MCF 10A (cell line): ENCODE measurements at places on chromosomes 5 and 9. TPM values are rescaled to one million over a fixed set of nuclear protein-coding genes. Genes with fewer than 3 reads are reported as not detected.

- H3K27me3 ChIP-seq: peaks cover 65% of the 10 kb centered on the region
- DNase-seq: no peak
- H3K36me3 ChIP-seq: no peaks in the 10 kb centered on the region
- no peak overlapping the region for H3K4me3 ChIP-seq
- H3K4me1 ChIP-seq: no peaks in the 10 kb centered on the region
- no peak overlapping the region for H3K27ac ChIP-seq
Measured at GRCh38 chr5:79728396-79728795, 38.8 kb downstream of the CMYA5 start.

DNA sequence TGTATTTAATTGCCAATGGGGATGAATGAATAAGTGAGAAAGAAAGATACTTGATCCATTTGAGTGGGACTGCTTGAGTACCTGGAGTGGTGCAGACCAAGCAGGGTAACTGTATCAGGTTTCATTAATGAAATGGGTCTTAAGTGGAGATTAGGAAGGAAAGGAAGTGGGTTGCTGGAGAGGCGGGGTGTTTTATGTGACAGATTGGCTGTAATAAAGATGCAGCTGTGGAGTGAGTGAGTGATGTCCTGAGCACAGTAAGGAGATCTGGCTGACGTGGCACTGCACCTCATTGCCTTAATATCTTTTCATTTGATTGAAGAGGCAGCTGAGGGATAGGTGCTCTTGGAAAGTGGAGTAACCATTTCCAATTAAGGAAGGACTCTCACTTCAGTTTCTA lies 161.0 kb upstream of the CCDC152 start:
- peak overlapping the region; percentile 2 for H3K27ac ChIP-seq
- H3K27me3 ChIP-seq: no peaks in the 10 kb centered on the region
- H3K4me3 ChIP-seq: no peak overlapping the region
- DNase-seq: no peak
- no peaks in the 10 kb centered on the region for H3K36me3 ChIP-seq
- peaks cover 17% of the 10 kb centered on the region for H3K4me1 ChIP-seq

DNA sequence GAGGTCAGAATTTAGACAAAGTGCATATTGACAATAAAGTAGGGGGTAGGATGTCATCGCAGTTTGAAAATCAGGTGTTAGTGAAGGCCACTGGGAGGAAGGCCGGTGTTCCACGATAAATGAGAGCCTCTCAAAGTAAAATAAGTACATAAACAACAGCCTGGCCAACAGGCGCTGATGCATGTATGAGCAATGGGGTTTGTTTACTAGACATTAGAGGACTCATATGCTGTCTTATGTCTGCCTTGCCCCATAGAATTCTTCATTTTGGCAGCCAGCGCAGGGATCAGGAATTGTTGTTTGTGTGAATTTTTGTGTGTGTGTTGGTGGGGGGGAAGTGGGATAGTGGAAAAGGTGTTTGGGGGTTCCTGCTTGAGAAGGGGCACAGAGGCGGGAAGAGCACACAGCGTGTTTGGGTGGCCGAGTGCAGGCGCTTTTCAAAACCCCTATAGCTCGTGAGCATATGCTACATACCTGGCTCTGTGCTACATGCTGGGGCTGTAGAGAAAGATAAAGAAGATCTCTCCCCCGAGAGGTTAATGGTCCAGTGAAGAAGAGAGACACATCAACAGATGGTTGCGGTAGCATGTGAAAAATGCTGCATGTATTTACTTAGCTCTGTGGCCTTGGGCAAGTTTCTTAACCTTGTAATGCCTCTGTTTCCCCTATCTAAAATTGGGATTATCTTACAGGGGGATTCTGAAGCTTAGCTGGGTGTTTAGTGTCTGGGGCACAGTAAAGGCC lies 11.5 kb downstream of the SNX30 start:
- H3K27ac ChIP-seq: no peak overlapping the region
- no peaks in the 10 kb centered on the region for H3K27me3 ChIP-seq
- DNase-seq: no peak
- peaks cover 31% of the 10 kb centered on the region for H3K4me1 ChIP-seq

- H3K27me3 ChIP-seq: no peaks in the 10 kb centered on the region
- peaks cover 6% of the 10 kb centered on the region for H3K4me1 ChIP-seq
- no peak overlapping the region for H3K4me3 ChIP-seq
- no peak for DNase-seq
Measured at GRCh38 chr9:4704129-4704528, 24.8 kb downstream of the CDC37L1 start.

DNA sequence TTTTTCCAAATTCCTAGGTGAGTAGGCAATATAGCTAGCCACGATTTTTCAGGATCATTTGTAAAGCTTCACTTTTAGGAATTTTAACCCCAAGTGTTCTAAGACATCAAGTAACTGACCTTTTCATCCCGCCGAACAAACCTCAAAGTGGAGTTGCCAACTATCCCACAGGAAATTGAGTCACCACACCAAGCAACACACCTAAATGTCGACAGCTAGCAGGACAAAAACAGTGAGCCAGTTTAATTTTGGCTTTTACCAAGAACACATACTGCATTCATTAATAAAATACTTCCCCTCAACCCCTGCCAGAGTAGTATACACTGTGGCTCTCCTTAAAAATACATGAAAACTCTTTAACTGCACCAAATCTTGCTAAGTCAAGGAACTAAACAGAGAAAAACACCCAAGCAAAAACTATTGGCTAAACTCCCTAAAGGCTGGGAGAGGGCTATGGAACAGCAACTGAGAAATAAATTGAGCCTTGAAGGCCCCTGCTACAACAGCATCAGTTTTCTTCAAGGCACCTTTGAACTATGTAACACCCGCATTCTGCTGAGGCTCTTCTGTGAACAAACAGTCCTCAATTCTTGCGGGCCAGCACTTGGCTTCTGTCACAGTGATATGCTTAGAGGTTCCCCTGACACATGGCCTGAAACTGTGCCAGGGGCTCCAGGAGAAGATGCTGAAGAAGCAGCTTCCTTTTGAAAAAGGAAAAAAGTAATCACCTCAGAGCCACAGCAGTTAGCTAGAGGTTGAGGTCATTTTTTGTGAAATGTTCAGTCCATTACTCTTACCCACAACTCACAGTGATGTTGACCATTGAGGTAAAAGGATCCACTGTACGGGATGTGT lies 459.6 kb downstream of the RAB3C start:
- peak overlapping the region; percentile 47 for H3K4me3 ChIP-seq
- H3K4me1 ChIP-seq: peaks cover 24% of the 10 kb centered on the region
- DNase-seq: peak; percentile 85
- peak overlapping the region; percentile 91 for H3K27ac ChIP-seq
- no peaks in the 10 kb centered on the region for H3K36me3 ChIP-seq

- H3K4me1 ChIP-seq: peaks cover 19% of the 10 kb centered on the region
- H3K27ac ChIP-seq: peak overlapping the region; percentile 90
- DNase-seq: no peak
Measured at GRCh38 chr9:125241863-125242739, 958 bp upstream of the HSPA5 start.

GRCh38 chr9:129310666-129311350 lies 132.7 kb upstream of the IER5L start:
- H3K4me1 ChIP-seq: peaks cover 6% of the 10 kb centered on the region
- no peak overlapping the region for H3K4me3 ChIP-seq
- no peaks in the 10 kb centered on the region for H3K27me3 ChIP-seq

TAF11L5 gene
- not detected in 2 replicates for total RNA-seq

GAPVD1 gene
- 46.2 and 53.9 TPM in 2 replicates for total RNA-seq

DNA sequence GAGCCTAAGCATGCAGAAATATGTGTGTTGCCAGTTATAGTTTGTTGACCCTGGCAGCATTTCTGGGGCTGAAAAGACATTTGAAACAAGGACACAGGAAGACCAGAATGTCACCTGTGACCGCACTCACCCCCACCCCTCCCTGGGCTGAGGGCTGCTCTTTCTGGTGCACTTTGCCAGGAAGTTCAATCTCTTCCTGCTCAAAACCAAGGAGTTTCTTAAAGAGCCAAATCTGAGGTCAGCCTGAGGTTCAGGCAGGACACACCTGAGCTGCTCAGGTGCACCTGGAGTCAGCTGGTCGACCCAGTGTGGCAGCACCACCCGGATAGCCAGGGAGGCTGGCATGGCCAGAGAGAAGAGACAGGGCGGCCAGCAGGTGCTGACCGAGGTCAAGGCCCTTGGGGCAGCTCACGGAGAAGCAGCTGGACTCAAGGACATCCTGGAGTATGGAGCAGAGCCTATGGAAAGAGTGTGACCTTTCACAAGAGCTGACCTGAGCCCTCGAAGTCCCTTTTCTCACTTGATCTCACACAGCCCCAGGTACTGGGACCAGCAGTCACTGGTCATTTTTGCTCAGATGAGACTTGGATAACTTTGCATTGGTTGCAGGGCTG lies 376.9 kb upstream of the IRX4 start:
- no peak for DNase-seq
- H3K36me3 ChIP-seq: no peaks in the 10 kb centered on the region
- no peak overlapping the region for H3K27ac ChIP-seq

DNA sequence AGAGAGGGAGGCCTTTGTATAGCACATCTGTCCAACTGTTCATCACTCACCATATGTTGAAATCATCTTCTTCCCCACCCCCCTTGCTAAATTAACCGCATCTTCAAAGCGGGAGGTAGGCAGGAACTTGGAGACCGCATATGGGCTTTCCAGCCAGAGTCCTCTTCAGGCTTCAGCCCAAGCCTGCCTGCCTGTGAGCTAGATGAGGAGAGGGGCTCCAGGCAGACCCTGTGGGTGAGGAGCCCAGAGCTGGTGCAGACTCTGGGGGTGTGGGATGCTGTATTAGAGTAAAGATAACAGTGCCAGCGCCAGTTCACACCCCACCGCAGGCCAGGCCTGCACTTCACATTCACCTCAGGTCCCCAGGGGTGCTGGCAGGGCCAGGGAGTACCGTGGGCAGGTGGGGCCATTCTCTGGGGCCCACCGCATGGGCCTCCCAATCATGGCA lies 16.2 kb downstream of the PRRC2B start:
- peaks cover 31% of the 10 kb centered on the region for H3K36me3 ChIP-seq
- no peak overlapping the region for H3K27ac ChIP-seq
- H3K4me1 ChIP-seq: peaks cover 64% of the 10 kb centered on the region
- no peak for DNase-seq

PCSK5 gene
- 0.20 TPM in 1 of 2 replicates, not detected in the other for total RNA-seq

- no peak overlapping the region for H3K27ac ChIP-seq
- no peaks in the 10 kb centered on the region for H3K27me3 ChIP-seq
- H3K4me1 ChIP-seq: peaks cover 3% of the 10 kb centered on the region
- no peaks in the 10 kb centered on the region for H3K36me3 ChIP-seq
- DNase-seq: no peak
Measured at GRCh38 chr9:128088253-128088945, 20.4 kb downstream of the SLC25A25 start.

DMRT3 gene
- not detected in 2 replicates for total RNA-seq

GRCh38 chr9:71483436-71483835 lies 284.9 kb downstream of the CEMIP2 start:
- H3K27me3 ChIP-seq: no peaks in the 10 kb centered on the region
- no peak for DNase-seq
- no peak overlapping the region for H3K27ac ChIP-seq
- peaks cover 9% of the 10 kb centered on the region for H3K4me1 ChIP-seq

- no peak overlapping the region for H3K4me3 ChIP-seq
- H3K4me1 ChIP-seq: peaks cover 14% of the 10 kb centered on the region
- no peak overlapping the region for H3K27ac ChIP-seq
- DNase-seq: no peak
Measured at GRCh38 chr5:135205632-135206349, 171.8 kb upstream of the PITX1 start.

ANKDD1B gene
- total RNA-seq: 0.68 and 1.2 TPM in 2 replicates

DNA sequence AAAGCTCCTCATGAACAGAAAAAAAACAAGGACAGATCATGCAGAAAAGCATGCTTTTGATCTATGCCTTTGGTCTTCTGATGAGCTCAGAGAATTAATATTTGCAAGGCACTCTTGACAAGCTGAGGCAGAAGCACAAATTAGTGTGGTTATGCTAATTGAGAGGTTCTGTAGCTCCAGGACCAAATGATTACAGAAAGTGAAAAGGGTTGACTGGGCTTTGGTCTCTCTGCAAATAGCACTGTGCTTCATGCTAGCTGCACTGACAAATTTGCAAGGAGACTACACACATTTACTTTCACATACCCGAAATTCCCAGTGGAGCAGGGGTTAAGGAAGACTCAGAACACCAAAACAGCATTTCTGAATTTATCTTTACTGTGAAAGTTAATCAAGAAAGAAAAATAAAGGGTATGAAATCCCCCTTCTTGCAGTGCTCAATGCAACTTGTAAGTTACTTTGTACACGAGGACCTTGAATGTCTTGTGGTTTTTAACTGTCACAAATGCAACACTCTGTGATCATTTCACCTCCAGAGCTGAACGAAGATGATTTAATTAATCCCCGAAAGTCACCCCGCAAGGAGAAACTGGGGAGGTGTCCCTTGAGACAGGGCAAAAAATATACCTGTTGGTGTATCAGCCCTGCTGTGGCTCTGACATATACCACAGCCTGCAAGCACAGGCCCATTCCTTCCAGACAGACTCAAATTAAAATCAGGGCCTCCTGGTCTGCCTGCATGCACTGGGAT lies 11.9 kb downstream of the RAPGEF1 start:
- peak overlapping the region; percentile 24 for H3K4me3 ChIP-seq
- DNase-seq: no peak
- peaks cover 6% of the 10 kb centered on the region for H3K36me3 ChIP-seq
- H3K4me1 ChIP-seq: peaks cover 40% of the 10 kb centered on the region
- no peaks in the 10 kb centered on the region for H3K27me3 ChIP-seq
- peak overlapping the region; percentile 19 for H3K27ac ChIP-seq

DNA sequence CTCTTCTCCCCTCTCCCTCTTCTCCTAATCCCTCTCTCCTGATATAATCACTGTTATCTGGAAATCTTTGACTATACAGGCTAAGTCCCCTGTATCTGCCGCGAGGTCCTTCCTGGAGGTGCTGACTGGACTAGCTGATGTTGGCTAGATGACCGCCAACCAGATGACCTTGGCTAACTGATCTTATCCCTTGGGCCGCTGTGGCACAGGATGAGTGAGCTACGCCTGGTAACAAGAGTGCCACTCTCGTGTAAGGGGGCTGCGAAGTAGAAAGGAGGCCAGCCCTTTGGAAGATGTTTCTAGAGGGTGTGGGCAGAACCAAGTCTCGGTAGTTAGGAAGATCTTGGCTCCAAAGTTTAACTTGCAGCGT lies 345 bp upstream of the PRRC1 start:
- H3K27me3 ChIP-seq: peaks cover 3% of the 10 kb centered on the region
- peak overlapping the region; percentile 77 for H3K4me3 ChIP-seq
- peak overlapping the region; percentile 59 for H3K27ac ChIP-seq

- H3K36me3 ChIP-seq: peaks cover 1% of the 10 kb centered on the region
- no peak for DNase-seq
- H3K4me3 ChIP-seq: no peak overlapping the region
Measured at GRCh38 chr9:5643005-5643624, 14.2 kb downstream of the RIC1 start.

GRCh38 chr9:93132946-93133680 lies 938 bp downstream of the NINJ1 start:
- DNase-seq: peak; percentile 60
- H3K4me3 ChIP-seq: peak overlapping the region; percentile 78
- peak overlapping the region; percentile 77 for H3K27ac ChIP-seq

FCN2 gene
- total RNA-seq: not detected in 2 replicates

ADRB2 gene
- total RNA-seq: 6.9 and 9.5 TPM in 2 replicates
